ENCODE measurements at places on chromosomes 4 and X. TPM values are rescaled to one million over a fixed set of nuclear protein-coding genes. Genes with fewer than 3 reads are reported as not detected.

Gene TLL1
- total RNA-seq: not detected

Gene TLR1
- total RNA-seq: 8.1 TPM

Gene FAM47E
- total RNA-seq: not detected

Gene UCHL1
- total RNA-seq: 0.37 TPM

Gene RAB40A
- total RNA-seq: not detected

Gene IL2
- total RNA-seq: not detected

Gene GPR143
- total RNA-seq: not detected

DNA sequence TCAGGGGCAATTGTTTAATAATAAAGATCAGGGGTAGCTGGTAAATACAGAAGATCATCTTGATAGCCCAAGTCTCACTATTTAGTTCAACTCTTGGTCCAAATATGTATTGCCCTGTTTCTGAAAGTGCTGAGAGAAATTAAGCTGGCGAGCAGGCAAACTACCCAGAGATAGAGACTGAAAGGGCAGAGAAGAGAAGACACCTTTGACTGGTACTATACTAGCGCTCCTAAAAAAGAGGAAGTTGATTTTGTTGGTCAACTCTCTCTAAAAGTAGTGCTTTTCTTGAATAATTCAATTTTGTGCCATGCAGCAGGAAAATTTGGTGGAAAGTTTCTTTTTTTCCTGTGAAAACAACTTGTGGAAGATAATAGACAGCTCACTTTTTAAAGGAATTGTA lies 64.0 kb downstream of the IGSF1 start:
- no peak for DNase-seq

GRCh38 chrX:38652934-38653442 lies 91.6 kb downstream of the TSPAN7 start:
- no peak for DNase-seq

- DNase-seq: no peak
Observed at GRCh38 chr4:78439328-78439727, 112.2 kb upstream of the ANXA3 start.

DNA sequence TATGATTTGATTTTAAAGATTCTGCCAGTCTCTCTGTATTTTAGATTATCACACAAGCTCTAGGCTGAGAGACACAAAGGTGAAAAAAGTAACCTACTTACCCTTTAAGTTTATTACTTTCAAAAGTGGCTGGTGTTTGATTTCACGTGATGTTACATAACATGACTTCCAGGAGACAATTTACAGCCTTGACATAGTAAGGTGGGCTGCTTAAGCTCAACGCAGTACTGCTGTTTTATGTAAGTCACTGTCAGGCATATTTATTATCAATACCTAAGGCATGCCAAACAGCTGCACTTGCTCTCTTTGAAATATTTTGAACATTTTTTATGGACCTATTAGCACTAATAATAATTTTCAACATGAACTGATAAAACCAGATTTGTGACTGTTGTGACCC lies 451.5 kb upstream of the FAM241A start:
- no peak for DNase-seq

- no peak for DNase-seq
Observed at GRCh38 chrX:110987292-110987691, 108.7 kb upstream of the PAK3 start.

- no peak for DNase-seq
Observed at GRCh38 chr4:24240655-24241054, 343.7 kb downstream of the DHX15 start.

- no peak for DNase-seq
Observed at GRCh38 chrX:10010686-10011085, 43.5 kb downstream of the CLDN34 start.

DNA sequence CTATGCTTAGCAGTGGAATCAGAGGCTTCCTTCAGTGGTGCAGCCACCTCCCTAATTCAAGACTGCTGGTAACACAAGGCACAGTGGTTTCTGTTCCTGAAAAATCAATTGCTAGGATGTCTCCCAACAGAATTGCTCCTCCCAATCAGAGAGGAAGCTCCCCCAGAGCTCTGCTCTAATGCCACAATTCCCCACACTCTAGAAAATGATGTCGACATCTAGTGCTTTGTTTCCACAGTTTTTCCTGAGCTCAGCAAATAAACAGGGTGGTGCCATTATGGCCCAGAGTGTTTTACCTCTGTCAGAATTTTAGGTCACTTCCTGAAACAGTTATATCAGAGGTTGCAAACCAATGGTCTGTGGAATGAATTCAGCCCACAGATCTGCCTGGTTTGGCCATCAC lies 24.7 kb downstream of the TAB3 start:
- DNase-seq: no peak

DNA sequence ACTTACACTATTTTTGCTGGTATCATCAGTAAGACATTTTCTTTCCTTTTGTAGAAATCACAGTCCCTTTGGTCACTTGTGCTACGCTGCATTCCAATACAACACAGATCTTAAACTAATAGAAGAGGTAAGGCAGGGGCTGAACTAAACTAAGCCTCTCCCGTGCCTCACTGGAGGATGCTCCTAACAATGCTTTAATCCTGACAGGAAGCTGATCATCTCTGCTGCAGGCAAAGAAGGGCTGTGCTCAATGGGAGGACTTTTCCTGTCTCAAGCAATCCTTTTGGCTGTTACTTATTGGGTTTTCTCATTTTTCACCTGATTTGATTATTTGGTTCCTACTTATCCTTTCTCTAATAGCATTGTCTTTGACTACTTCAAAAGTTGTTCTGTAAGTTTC lies 583.1 kb downstream of the INPP4B start:
- DNase-seq: no peak

Data from activated CD8-positive, alpha-beta T cell treated with anti-CD3 and anti-CD28 coated beads, Interleukin-2, amount 10 ng/mL, durations not matched to agents 7 days and 5 days (primary cell).